EL (cell line): ENCODE measurements at places on chromosomes 11 and 22.

DNA sequence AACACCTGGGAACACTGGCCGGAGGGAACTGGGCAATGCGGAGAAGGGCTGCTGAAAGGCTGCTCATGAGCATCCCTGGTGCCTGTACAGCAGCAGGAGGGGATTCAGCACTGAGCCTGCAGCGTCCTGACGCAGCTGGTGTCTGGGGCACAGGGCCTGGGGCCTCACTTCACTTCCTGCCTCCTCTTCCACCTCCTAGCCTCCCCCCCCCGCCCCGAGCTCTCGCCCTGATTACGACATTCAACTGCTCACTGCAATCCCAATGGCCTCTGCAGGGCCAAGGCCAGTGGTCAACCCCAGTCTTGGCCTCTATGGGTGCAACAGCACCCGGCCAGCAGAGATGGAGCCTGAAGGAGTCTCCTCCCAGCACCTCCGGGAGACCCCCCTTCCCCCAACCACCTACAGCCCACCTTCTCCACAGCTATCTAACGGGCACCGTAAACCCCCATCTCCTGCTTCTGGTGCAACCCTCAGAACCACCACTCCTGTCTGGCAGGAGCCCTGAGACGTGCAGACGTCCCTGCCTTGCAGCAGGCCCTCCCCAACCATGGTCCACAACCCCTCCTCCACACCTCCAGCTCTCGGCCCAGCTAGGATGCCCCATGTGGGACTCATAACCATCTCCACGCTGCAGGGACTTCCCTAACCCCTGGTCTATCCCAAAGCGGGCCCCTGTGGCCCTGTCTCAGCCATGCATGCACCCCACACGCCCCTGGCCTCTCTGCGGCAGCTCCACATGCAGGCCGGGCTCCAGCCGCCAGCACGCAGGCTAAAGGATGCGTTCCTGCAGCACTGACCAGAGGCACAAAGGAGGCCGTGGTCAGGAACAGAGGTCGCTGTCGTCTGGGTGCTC lies 38.2 kb downstream of the BRD1 start:
- DNase-seq, result peak; percentile 27

DNA sequence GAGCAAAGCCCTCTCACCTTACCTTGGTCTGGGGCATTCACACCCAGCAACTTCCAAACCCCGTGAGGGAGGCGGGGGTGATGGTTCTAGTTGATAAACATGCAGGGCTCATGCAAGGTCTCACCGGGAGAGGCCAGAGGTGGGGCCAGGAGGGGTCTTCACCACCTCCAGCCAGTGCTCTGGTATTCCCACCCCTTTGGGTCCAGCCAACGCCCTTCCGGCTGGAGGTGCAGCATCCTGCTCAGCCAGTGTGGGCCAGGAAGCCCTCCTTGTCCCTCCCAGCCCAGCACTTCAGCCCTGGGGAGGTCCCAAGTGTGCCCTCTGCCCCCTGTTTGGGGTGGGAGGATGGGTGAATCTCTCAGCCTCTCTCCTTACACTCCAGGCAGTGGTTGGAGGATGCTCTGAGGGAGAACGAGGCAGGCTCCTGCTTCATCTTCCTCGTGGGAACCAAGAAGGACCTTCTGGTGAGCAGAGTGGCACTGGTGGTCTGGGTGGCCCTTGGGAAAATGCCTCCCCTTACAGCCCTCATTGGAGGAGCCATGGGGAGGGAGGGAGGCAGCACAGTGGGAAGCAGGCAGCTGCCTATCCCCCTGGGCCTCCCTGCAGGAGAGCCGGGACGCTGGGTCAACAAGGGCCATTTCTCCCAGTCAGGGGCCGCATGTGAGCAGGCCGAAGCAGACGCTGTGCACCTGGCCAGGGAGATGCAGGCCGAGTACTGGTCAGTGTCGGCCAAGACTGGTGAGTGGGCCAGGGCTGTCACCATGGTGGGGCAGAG lies 13.4 kb downstream of the RAB36 start:
- DNase-seq, result no peak

- DNase-seq, result no peak
Measured at GRCh38 chr11:117933930-117934329, 4.7 kb upstream of the TMPRSS13 start.

GRCh38 chr11:87263979-87264378 lies 226.2 kb downstream of the TMEM135 start:
- peak; percentile 36 for DNase-seq

DNA sequence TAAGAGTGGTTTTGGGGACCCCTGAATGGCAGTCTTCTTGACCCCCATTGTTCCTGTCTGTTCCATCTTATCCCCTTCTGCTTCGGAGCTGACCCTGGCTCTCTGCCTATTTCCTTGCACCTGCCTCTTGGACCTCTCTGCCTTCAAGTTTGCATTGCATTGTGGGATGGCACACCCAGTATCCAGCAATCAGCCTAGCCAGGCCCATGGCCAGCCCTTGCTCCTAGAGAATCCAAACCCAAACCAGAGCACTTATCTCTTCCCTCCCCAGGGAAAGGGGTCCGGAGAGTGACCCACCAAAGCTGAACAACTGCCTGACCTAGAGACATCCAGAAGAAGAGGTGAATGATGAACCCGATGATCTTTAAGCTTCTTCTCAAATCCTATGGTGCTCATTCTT lies 607.3 kb upstream of the CADM1 start:
- DNase-seq, result no peak

DNA sequence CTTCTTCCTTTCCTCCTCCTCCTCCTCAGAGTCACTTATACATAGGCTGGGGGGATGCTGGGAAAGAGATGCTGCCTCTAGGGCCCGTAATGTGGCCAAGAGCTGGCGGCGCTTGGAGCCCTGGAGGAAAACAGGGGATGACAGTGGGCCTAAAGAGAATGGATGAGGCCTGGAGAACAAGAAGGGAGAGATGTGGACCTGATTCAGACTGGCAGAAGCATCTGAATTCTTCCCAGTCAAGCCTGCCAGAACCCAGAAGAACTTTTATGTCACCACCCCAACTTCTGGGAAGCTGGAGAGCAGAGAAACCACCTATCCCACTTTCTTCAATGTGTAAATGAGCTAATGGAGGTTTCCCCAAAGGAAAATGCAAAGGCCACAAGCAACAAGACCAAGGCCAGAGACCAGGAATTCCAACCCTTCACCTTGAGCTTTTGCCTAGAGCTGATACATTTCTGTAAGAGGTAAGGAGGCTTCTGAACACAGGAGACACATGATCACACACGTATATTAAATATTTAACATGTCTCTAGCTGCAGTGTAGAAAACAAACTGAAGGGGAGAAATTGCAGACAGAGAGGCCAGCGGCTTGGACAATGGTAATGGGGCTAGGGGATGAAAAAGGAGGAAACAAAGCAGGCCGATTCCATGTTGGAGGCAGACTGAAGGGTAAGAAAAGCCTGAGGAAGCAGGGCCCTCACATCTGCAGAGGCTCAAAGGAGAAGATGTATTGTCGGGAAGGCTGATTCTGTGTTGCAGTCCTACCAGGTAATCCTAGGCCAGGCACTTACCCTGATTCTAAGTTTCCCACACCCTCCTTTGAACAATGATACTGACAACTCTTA lies 1.1 kb downstream of the RRP8 start:
- DNase-seq, result no peak

- peak; percentile 37 for DNase-seq
Measured at GRCh38 chr11:59678118-59678812, 9.4 kb upstream of the PATL1 start.

GRCh38 chr11:16153951-16154350 lies 202.4 kb downstream of the SOX6 start:
- no peak for DNase-seq

- peak; percentile 25 for DNase-seq
Measured at GRCh38 chr11:77557553-77557952, 32.2 kb upstream of the AQP11 start.

DNA sequence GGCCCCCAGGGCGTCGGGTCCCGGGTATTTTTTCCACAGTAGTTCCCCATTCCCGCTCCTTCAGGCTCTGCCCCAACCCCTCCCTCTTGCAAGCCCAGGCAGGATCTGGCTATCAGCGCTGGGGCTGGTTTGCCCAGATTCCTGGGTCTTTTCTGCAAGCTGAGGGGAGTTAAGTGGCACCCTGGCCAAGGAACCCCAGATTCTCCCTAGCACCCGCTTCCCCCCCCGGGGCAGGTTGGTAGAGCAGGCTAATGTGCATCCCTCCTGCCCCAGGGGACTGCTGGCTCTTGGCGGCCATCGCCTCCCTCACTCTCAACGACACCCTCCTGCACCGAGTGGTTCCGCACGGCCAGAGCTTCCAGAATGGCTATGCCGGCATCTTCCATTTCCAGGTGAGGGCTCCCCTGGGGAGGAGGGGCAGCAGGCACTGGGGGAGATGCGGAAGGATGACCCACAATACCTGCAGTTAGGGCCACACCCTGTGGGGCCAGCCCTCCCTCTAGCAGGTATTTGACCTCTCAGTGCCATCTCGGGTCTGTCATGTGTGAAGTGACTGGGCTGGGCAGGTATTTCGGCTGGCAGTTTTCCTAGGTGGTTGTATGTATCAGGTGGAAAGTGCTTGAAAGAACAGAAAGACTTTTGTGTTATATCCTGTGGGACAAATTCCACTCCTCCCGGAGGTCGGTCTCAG lies 1.6 kb downstream of the CAPN1 start:
- no peak for DNase-seq

DNA sequence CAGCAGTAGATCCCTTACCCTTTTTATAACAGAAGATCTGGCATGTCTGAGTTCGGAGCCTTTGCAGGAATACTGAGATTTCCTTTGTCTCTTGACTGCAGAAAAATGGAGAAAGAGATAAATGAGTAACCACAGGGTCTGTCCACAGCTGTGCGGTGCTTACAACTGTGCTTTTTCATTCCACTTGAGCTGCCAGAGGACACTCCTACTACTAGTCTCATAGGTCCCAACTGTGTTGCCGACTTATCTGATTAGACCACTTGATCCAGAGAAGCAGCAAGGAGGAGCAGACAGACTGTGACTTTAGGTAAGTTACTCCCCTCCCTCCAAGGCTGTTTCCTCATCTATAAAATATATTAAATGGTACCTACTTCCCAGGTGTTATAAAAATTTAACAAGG lies 17.5 kb downstream of the FAM227A start:
- DNase-seq, result no peak

- DNase-seq, result peak; percentile 97
Measured at GRCh38 chr11:33723238-33723881, 12.9 kb downstream of the CD59 start.

DNA sequence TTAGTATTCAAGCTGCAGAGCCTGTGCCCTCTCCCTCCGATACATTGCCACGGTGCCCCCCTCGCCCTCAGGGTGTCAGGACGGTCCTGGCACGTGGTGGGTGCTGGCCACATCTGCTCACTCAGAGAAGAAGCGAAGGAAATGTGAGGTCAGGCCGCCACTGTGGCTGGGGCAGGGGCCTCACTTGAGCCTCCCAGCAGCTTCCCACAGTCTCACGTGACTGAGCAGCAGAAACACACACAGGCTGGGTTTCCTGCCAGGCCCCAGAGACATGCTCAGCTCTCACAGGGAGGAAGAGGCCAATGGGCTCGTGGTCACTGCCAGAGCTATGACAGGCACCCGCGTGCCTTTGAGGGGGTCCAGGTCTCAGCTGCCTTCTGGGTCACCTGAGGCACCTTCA lies 37.9 kb upstream of the PRR5 start:
- peak; percentile 25 for DNase-seq

DNA sequence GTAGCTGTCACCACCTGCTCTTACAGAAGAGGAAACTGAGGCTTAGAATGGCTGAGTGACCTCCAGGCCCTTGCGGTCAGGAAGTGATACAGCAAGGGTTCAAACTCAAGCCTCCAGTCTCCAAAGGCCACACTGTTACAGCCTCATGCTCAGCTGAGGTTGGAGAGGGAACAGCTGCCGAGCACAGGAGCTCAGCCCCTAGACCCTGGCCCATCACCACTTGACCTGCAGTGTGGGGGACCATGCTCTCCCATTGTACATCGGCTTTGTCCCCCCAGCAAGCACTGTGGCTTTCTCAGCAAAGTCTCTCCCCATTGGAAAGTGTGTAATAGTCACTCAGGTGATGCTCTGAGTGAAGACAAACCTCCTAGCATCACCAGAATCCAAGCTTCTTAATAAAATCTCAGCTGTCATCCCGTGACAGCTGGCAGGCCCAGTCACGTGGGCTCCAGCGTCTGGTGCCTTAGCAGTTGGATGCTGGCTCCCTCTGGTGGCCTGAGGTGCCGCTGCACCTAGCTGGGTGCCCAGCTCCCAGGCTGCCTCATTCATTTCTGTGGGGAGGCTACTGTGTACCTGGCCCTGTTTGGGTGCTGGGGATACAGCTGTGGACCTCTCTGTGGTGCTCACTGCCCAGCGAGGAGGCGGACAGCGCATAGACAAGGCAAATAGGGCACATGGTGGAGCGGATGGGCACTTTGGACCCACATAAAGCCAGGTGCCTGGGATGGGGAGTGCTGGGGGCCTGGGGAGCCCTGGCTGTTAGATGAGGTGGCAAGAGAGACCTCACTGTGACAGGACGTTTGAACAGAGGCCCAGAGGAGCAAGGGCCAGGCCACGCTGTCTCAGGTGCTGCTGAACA lies 19.1 kb upstream of the MYRF start:
- peak; percentile 76 for DNase-seq

- no peak for DNase-seq
Measured at GRCh38 chr11:67312187-67313021, 9.1 kb downstream of the SSH3 start.

DNA sequence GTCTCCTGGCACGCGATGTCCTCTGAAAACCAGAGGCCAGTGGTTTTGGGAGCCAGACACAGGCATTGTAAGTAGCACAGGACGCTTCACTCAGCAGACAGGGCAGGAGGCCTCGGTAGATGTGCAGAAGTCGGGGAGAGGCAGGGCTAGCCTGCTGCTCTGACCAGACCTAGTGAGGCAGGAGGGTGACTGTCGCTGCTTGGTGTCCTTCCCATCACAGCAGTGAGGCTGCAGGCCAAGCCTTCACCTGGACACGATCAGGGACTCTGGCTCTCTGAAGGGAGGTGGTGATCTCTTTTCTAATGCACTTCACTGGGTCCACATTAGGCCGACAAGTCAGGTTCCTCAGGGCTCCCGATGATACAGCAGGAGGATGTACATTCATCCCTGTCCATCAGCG lies 583.7 kb downstream of the NTM start:
- DNase-seq, result no peak
